ENCODE measurements at places on chromosomes 12 and 14.

- no peak for DNase-seq
Observed at GRCh38 chr12:96902076-96902475, 5.0 kb upstream of the NEDD1 start.

DNA sequence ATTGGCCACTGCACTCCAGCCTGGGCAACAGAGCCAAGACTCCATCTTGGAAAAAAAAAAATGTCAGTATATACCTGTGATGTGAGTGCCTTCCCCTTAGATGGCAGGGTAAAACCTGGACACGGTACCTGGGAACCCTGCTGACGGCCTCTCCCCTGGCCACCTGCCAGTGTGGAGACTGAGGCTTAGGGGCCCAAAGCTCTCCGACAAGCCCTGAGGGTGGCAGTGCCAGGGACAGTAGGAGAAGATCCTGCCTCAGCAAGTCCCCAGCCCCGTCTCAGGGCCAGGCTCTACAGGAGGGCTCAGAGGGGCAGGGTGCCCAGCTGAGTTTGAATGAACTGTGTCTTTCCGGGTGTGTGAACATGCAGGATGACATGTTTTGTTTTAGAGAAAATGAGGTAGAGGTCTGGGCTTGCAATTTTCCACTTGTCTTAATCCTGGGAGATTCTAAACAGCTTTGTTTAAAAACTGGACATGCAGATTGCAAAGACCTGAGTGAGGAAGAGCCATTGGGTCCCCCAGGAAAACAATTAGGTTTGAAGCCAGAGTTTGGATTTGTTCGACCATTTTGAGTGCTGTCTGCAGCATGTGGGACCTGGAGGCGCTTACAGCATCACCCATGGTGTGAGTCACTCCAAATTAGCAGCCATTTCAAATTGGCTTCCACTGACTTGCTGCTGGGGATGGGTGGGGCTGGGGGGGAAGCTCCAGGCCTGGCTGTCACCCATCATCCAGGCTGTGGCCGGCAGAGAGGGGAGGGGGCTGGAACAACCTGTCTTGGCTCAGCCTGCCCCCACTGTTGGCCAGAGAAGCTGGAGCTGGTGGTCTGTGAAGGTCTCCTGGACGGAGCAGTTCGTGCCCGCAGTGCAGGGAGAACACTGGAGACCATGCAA, 10.8 kb downstream of the TSPAN9 start:
- no peak for DNase-seq

- DNase-seq: no peak
Observed at GRCh38 chr14:97724265-97724731, 927.1 kb downstream of the VRK1 start.

- DNase-seq: no peak
Observed at GRCh38 chr12:113854385-113855142, 111.6 kb downstream of the RBM19 start.

DNA sequence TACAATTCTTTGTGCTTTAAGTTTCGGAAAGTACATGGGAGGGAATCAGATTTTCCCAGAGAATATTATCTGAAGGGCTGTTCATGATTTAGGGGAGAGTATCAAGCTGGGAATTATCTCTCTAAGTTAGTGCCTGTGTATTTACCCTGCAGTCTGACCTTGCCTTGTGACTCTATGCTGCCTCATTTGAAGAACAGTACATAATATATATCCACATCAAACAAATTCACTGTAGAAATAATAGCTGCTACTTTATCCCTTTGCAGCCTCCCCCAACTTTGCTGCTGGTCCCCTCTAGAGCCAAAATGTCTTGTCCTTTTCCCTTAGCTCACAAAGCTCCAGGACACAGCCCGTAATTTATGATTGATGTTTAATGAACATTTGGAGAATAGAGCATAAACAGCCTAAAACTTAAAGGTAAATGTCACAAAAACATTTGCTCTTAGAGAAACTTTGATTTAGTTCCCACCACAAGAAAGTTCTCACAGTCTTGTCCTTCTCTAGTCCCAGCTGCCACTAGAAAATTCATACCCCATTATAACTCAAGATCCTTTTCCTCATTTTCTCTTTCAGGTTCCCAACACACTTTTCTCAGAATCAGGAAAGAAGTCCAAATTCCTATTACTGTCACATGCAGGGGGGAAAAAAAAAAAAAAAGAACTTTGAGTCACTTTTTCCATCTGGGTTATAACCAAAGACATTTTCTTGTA, 1009.6 kb downstream of the FLRT2 start:
- no peak for DNase-seq

- DNase-seq: no peak
Observed at GRCh38 chr14:21990116-21990515, 316.5 kb upstream of the OR4E1 start.

GRCh38 chr14:50828721-50829488, 2.1 kb downstream of the NIN start:
- DNase-seq: no peak

GRCh38 chr14:33393231-33393894, 454.7 kb downstream of the NPAS3 start:
- no peak for DNase-seq

GRCh38 chr12:104602896-104603295, 146.1 kb downstream of the CHST11 start:
- DNase-seq: no peak

DNA sequence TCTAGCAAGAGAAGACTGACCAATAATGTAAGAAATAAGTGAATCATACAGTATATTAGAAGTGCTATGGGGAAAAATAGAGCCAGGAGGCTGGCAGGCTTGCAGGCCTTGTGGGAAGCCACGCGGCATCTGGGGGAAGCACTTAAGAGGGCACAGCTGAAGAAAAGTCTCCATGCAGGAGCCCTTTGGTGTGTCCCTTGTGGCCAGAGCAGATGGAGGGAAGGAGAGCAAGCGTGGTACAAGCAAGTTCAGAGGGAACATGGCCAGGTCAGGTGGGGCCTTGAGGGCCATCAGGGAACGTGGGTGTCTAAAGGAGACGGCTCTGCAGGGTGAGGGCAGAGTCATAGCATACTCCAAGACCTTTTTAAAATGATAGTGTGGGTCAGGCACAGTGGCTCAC, 51.7 kb downstream of the LRRC74A start:
- DNase-seq: no peak

DNA sequence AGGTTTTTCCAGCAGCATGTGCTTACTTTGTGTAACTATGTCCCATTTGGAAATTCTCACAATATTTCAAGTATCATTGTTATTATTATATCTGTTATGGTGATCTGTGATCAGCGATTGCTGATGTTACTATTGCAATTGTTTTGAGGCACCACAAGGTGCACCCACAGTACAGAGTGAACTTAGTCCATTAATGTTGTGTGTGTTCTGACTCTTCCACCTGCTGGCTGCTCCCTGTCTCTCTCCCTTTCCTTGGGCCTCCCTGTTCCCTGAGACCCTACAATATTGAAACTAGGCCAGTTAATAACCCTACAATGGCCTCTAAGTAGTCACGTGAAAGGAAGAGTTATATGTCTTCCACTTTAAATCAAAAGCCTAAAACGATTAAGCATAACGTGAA, 153.9 kb downstream of the PIK3C2G start:
- no peak for DNase-seq

GRCh38 chr14:50082784-50083466, 33.4 kb downstream of the VCPKMT start:
- no peak for DNase-seq

GRCh38 chr12:49673446-49674317, 33.5 kb downstream of the FMNL3 start:
- no peak for DNase-seq

DNA sequence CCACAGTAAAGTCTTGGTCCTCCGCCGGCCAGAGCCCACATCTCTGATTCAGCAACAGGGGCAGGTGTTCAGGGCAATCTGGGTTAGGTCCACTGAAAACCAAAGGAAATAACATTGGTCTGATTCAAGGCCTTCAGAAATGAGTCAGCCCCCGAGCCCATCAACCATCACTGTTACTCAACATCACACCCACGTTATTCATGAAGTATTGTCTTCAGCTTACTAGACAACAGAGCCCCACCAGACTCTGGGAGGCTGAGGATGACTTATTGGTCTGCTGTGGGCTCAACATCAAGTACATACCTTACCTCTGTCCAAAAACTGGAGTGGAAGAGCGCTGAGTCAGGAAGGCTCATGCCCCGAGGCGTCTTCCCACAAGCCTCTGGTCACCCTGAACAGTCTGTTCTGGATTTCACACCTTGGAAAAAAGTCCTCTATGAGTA, 97.5 kb downstream of the ZFP36L1 start:
- DNase-seq: peak; percentile 100

DNA sequence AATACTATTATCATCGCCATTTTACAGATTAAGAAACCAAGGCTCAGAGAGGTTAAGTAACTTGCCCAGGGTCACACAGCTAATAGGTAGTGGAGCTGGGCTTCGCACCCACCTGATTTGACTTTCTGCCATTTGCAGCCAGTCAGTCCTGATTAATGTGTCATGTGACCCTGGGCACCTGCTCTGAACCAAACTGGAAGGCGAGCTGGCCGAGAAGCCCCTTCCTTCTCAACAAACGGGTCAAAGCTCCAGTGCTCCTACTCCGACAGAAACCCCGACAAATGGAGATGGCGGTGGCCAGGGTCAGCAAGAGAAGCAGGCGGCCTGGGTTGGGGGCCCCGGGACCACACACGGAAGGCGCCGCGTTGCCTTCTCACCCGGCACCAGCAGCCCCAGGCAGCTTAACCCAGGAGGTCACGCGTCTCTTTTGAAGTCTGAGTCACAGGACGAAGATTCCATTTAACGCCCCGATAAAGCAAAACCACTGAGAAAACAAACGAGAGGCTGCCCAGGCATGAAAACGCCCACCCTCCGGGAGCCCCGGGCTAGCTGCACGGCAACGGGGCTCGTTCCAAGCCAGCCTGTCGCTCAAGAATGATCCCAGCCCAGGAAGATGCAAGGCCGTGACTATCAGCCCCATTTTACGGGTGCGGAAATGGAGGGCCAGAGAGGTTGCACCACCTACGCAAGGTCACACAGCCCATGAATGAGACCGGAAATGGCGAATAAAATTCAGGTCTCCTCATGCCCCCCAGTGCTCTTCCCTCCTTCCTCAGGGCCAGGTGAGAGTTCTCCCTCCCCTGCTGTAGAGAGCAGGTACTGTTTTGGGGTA, 124.8 kb downstream of the SCARB1 start:
- DNase-seq: no peak

- no peak for DNase-seq
Observed at GRCh38 chr12:67832155-67832554, 157.1 kb upstream of the IFNG-AS1 start.

- no peak for DNase-seq
Observed at GRCh38 chr14:89236851-89237250, 180.2 kb downstream of the FOXN3 start.

DNA sequence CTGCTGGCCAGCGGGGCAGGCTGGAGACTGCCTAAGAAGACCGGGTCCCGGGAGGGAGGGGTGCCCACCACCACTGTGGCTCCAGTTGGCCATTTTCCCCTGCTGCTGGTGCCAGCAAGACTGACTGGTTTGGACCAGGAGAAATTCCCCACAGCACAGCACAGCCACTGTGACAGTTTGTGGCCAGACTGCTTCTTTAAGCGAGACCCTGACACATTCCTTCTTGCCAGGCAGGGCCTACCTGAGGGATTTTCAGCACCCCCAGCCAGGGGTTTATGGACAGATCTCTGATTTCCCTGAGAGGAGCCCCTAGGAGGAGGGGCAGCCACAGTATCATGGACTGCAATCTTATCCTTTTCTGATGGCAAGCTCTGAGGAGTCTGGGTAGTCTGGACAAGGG, 15.5 kb downstream of the GLIPR1L1 start:
- no peak for DNase-seq

DNA sequence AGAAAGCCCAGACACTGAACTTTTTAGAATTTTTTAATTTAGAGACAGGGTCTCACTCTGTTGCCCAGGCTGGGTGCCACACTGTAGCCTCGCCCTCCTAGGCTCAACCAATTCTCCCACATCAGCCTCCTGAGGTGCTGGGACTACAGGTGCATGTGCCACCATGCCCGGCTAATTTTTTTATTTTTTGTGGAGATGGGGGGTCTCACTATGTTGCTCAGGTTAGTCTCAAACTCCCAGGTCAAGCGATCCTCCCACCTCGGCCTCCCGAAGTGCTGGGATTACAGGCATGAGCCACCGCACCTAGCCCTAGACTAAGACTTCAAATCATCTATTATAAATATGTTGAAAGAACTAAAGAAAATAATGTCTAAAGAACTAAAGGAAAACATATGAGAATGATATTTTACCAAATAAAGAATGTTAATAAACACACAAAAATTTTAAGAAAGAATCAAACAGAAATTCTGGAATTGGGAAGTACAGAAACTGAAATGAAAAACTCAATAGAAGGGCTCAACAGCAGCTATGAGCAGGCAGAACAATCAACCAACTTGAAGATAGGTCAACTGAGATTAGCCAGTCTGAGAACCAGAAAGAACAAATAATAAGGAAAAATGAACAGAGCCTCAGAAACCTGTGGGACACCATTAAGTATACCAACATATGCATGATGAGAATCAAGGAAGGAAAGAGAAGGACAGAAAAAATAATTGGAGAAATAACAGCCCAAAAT, 26.2 kb upstream of the AP4S1 start:
- DNase-seq: no peak

DNA sequence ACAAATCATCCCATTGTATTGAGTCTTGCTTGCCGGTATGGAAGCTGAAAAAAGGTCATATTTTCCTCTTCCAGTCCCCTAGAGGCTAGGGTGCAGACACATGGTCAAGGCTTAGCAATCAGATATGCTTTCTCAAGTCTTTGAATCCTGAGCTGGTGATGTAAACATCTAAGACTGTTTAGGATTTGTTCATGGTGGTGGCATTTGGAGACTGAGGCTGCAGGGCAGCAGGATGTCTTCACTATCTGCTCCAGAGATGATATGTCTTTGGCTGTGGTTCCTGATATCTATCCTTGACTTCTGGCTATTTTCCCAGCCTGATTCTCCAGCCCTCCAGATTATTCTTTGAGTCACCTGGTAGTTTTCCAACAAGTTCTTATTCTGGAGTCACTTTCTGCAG, 50.5 kb upstream of the DACT1 start:
- DNase-seq: no peak

GRCh38 chr12:33061844-33062243, 165.3 kb upstream of the PKP2 start:
- no peak for DNase-seq

GRCh38 chr14:35339761-35340406, 47.7 kb downstream of the PSMA6 start:
- DNase-seq: no peak

- no peak for DNase-seq
Observed at GRCh38 chr14:85991156-85991555, 461.2 kb downstream of the FLRT2 start.

DNA sequence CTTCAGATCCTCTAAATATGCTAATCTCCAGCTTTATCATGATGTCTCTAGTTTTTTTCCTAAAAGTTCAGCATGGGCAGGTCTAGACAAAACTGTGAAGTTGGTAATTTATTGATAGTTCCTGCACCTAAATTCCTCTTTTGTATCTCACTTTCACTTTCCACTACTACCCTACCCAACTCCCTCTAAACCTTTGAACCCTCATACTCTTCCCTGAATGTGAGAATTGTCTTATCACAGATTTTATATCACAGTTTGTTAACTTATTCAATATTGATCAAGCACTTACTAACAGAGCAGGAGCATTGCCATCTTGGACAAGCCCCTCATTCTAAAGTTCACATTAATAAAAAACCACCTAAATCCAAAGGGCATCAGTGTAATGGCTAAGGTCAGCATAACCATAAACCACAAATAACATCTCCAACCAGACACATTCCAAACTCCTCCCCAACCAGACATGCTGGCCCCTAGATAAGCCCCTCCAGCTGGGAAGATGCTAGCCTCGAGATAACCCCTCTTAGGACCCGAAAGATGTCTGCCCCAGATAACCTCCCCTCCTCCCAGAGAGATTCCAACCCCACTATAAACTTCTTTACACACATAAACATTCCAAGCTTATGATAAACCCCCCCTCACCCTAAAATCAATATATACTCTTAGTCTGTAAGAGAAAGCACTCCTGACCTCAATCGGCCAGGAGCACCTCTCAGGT, 78.7 kb downstream of the FSCB start:
- no peak for DNase-seq
